ENCODE measurements at places on chromosomes 7 and 10. TPM values are rescaled to one million over a fixed set of nuclear protein-coding genes. Genes with fewer than 3 reads are reported as not detected.

The KRIT1 gene
- total RNA-seq, result 33.2 TPM

The ZSCAN21 gene
- total RNA-seq, result 7.4 TPM

The CRHR2 gene
- total RNA-seq, result not detected

The MYO3A gene
- total RNA-seq, result not detected

The PLCE1 gene
- total RNA-seq, result 2.3 TPM

The GPR15LG gene
- not detected for total RNA-seq

The NUTM2E gene
- total RNA-seq, result 0.05 TPM

The RSPH10B gene
- total RNA-seq, result not detected

The MMRN2 gene
- total RNA-seq, result not detected

The NANOS1 gene
- total RNA-seq, result 3.2 TPM

The GPNMB gene
- 11.3 TPM for total RNA-seq

The ZNF853 gene
- 0.94 TPM for total RNA-seq

The SYT15B gene
- 0.05 TPM for total RNA-seq

The DNA2 gene
- 11.9 TPM for total RNA-seq

The LRRC17 gene
- 108 TPM for total RNA-seq

The FRAT1 gene
- 1.1 TPM for total RNA-seq

The CFTR gene
- total RNA-seq, result not detected

The KCNIP2 gene
- total RNA-seq, result 0.07 TPM

The COL13A1 gene
- total RNA-seq, result 5.7 TPM

The GPRIN2 gene
- 0.10 TPM for total RNA-seq

The CPA2 gene
- 0.17 TPM for total RNA-seq

The NPFFR1 gene
- not detected for total RNA-seq

Measured in M059J (cell line).